ENCODE measurements at places on chromosomes 3 and 15.

- no peak for DNase-seq
These were observed 27.4 kb downstream of the GOLM2 start for GRCh38 chr15:44315773-44316465.

GRCh38 chr3:158770741-158771350 lies 31.0 kb upstream of the MFSD1 start:
- no peak for DNase-seq

DNA sequence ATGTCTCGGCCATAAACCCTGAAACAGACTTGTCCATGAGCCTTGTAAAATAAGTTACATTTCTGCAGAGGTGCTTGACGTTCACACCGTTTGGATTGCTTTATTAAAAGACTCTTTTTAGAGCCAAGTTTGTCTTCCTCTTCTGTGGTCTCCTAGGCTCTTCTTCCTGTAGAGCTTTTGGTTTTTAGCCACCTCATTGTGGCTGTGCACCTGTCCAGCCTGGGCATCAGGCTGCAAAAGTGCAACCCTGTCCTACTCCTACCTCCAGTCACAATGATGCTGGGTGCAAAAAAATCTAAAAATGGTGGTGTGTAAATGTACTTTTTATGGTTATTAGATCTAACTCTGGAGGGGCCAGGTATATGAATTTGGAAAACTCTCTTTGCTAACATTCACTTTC lies 2.8 kb upstream of the RIOX2 start:
- no peak for DNase-seq

- no peak for DNase-seq
These were observed 4.4 kb downstream of the IL5RA start for GRCh38 chr3:3105815-3106214.

- DNase-seq = no peak
These were observed 1.2 kb upstream of the ATRIP start for GRCh38 chr3:48445277-48445882.

- DNase-seq = no peak
These were observed 14.5 kb downstream of the PTPRG start for GRCh38 chr3:61575893-61576292.

DNA sequence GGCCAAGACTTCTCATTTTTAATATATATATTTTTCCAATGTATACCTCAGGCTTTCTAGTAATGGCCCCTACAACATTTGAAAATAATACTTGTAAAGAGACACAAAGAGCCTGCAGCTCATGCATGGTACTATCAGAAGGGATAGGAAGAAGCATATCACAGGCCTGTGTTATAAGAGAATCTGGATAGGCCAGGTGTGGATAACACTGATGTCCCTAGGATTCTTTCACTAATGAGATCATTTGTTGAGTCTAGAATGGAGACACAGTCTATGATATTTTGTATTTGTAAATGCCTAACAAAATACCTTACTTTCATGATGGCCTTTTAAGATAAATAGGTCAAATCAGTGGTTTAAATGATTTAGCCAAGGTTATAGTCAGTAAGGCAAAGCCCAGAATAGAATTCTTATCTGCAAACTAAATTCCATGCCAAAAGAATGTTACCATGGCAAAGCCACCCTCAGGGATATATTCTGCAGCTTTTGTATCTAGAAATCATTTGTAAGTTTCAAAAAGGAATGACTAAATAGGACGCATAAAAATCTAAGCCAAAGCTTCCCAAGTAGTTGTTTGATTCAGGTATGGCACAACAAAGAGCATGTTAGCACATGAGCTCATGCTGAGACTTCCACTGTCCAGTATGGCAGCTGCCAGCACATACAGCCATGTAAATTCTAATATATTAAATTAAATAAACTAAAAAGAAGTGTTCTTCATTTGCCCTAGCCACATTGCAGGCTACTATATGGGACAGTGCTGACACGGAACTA lies 10.0 kb downstream of the DCP1A start:
- no peak for DNase-seq

DNA sequence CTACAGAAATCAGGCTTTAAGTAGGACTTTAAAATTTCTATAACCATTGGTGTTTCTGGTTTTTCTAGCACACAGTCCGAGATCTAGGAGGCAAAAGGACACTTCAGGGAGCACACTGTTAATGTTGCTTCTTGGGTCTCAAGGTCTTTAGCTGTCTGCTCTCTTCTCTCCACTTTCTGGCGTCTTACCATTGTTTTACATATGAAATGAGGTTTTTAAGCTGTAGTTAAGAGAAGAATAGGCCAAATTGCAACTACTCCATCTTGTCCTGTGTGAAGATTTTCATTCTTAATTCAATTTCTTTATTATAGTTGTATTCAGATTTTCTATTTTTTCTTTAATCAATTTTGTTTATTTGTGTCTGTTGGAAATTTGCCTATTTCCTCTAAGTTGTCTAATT lies 151.4 kb downstream of the WNT7A start:
- no peak for DNase-seq

All from SK-MEL-5 (cell line).